ENCODE measurements at places on chromosomes 1 and 21.

GRCh38 chr1:214404154-214404553, 123.2 kb downstream of the SMYD2 start:
- no peak for DNase-seq

GRCh38 chr1:2312515-2313301, 78.6 kb downstream of the MORN1 start:
- no peak for DNase-seq

DNA sequence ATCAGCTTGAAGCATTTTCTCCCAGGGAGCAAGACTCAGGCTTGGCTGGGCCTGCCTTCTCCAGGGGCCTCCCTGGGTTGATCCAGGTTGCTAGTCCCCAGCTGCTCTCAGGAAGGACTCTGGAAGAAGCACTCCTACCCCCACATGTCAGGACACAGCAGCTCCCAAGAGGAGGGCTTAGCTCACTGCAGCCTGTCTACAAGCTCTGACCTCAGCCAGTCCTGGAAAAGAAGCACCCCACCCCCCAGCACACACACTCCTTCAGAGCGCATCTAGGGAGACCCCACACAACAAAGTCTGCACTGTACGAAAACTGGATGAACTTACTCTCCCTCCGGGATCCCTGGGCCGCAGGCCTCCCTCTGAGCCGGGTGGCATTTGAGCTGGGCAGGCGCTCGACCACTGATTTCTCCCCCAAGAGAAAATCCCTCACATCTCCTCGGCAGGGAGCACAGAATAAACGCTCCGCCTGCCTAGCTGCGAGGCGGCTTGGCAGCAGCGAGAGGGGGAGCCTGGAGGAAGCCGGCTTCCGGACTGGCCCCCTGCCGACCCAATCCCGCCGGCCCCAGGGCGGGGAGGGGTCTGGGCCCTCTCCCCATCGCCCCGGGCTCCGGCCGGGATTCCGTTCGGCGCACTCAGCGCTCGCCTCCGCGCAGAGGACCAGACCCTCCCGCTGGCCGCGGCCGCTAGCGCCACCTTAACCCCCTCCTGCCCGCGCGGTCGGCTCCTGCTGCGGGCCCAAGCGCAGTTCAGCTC, at the start of gene KCNA2:
Gene KCNA2, minus strand, starts transcription at position 458 of the 756 bp plus-strand sequence. CDS start 1,576 bp downstream, outside the sequence.
- DNase-seq = no peak

DNA sequence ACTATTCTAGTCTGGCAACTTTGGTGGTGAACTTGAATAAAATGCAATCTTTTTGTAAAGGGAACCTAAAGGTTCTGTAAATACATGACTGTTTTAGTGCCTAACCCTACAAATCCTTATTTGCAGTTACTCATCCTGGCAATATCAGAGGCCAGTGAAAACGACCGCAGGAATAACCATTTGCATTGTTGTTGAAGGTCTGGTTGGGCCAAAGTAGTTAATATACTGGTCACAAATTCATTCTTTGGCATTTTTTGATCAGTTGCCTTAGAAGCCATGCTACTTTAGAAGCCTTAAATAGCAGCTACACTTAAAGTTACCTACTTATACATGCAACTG, 93.7 kb downstream of the AHCTF1 start:
- DNase-seq = no peak

- no peak for DNase-seq
Observed at GRCh38 chr21:42556960-42557359, 43.3 kb downstream of the SLC37A1 start.

GRCh38 chr1:70290218-70290617, 64.3 kb downstream of the ANKRD13C start:
- no peak for DNase-seq

DNA sequence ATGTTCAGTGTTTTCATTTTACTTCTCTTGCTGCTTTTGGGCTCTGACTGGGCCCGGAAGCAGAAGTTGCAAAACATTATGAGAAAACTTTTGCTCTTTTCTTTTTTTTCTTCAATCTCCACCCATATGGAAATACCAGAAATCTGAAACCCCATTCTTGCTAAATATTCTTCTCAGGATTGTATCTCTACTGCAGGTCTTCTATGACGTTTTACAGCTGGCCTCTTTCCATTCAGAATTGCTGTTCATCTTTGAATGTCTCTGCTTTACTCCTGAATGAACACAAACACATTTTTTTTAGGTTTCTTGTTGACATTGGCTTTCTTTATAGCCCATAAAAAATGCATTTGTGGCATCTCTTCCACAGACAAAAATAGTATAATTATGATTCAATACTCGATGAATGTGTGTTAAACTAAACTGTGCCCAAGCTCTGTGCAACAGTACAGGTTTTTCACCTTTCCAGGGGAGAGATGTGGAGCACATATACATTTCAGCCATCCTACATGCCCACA, 18.8 kb downstream of the PTPRC start:
- no peak for DNase-seq

DNA sequence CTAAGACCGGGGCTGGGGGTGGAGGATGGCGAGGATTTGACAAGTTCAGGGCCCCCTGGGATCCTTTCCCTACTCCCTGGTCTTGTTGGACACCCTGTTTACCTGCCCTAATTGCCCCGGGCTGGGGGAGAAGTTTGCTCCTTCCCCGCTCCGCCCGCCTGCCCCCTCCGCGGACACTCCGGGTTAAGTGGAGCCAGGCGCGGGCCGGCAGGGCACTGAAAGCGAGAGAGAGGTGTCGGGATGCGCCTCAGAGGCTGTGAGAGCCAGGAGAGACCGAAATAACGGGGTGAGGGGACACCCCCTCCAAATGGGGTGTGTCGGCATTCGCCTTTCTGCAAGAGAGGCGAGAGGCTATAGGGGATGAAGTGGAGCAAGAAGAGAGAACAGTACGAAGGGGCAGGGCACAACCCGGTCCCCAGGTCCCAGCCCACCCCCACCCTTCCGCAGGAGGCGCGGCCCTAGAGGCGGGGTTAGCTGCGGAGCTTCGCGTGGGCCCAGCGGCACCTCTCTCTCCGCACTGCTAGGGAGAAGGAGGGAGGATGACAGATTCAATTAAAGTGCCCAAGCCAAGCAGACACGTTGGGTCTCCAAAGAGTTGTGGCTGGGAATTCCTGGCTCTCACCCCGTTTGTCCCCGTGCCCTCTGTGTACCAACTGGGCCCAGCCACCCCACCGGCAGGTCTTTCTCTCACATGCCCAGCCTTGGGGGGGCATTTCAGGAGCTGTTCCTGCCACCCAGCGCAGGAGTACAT, 3.8 kb downstream of the EFNA3 start:
- DNase-seq = no peak

- no peak for DNase-seq
Observed at GRCh38 chr1:92755541-92756461, 29.1 kb downstream of the EVI5 start.

DNA sequence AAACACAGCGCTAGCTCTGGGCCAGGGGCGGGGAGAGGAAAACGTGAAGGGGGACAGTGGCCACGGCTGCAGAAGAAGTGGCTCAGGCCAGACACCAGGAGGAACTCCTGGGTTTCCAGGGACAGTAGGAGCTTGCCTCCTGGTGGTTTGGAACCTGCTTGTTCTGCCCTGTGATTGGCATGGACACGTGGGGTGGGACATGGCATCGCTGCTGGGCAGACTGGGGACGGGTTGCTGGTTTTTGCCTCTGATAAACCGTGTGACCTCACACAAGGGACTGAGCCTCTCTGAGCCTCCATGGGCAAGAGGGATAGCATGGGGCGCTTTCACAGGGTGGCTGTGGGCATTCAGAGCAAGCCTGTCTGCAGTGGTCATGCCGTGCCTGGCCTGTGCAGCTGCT, 7.5 kb upstream of the PLCH2 start:
- no peak for DNase-seq

DNA sequence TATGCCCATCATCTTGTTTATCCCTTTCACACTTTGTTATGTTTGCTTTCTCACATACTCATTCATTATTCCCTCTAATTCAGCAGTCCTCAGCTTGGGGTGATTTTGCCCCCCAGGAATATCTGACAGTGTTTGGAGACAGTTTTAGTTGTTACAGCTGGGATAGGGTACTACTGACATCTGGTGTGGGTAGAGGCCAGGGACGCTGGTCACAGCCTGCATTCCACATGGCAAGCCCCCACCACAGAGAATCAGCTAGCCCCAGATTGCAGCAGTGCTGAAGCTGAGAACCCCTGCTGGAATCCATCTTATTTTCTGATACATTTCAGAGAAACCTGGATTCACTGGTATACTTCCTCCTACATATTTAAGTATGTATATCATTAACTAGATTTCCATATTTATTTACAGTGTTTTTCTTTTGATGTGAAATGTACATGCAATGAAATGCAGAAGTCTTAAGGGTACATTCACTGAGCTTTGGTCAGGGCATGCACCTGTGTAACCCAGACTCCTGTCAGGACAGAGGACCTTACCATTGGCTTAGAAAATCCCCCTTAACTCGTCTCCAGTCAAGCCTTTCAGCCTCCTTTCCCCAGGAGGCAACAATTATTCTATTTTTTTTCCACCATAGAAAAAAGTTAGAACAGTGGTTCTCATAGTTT, 68.3 kb downstream of the KIF26B start:
- DNase-seq = no peak

GRCh38 chr1:155977690-155978324, 540 bp downstream of the ARHGEF2 start:
- DNase-seq = no peak

GRCh38 chr1:156053768-156054499, at the start of gene UBQLN4:
UBQLN4 (minus strand) TSS chr1:156053798; CDS start chr1:156053701, 97 bp downstream.
- peak; percentile 78 for DNase-seq

DNA sequence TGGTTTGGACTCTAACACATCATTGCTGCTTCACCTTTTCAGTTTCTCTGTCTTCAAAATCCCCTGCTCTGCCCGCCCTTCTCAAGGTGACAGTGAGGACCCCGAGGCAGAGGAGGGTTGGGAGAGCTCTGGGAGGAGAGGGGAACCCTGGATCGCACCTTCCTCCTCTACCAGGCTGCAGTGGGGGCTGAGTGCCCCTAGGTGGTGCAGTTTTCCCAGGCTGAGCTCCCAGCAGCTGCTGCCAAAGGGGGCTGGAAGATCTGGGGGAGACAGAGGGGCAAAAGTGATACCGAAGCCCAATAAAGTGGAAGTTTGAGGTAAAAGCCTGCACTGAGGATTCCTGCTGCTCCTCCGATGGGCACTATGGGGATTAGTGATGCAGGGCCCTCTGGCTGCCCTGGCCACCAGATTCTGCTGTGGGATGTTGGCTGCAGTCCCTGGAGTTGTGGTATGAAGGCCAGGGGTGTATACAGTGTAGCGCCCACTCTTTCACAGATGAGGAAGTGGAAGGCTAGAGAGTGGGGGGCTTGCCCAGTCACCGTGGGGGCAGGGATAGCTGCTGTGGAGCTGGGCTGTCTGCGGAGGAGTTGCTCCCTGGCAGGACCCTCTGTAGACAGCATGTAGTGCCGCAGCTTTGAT, 40.7 kb upstream of the SCMH1 start:
- peak; percentile 43 for DNase-seq

DNA sequence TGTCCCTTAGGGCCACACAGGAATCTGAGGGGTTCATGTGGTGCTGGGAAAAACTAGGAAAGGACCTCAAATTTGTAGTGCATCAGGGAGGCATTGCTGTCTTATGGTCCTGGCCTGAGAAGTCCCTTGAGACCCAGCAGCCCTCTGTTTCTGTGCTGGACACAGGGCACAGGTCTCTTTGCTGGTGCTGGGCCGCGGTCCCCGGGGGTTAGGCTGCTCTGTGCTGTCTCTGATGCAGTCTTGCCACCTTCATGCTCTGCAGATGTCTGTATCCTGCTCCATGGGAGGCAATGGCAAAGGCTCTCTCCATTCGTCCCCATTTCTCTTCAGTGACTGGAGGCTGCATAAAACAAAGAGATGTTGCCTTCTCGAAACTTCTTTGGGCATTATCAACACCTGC, 13.0 kb downstream of the EDARADD start:
- no peak for DNase-seq

DNA sequence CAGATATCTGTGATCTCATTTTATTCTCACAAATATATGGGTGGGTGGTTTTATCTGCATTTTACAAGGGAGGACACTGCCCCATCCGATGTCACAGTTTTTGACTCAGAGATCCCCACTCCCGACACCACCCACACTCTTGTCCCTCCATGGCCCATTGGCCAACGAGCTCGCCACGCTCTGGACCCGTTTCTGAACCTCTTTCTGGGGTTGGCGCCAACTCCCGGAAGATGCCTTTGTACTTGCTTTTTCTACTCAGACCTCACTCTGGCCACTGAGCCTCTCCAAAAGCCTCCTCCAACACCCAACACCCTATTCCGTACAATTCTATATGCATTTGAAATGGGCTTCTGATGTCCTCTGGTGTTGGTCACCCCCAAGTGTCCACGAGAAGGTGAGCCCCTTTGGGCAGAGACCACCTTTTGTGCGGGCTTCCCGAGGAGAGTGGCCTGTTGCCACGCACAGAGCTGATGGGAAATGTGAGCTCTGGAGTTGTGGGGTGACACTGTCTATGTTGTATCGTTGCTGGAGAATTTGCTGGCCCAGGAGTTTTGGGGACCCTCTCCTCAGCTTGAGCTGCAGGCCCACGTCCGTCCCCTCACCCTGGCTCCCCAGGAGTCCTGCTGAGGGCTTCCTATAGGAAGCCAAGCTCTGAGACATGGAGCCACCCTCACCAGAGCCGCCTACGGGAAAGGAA, 366.9 kb upstream of the VAMP3 start:
- no peak for DNase-seq

DNA sequence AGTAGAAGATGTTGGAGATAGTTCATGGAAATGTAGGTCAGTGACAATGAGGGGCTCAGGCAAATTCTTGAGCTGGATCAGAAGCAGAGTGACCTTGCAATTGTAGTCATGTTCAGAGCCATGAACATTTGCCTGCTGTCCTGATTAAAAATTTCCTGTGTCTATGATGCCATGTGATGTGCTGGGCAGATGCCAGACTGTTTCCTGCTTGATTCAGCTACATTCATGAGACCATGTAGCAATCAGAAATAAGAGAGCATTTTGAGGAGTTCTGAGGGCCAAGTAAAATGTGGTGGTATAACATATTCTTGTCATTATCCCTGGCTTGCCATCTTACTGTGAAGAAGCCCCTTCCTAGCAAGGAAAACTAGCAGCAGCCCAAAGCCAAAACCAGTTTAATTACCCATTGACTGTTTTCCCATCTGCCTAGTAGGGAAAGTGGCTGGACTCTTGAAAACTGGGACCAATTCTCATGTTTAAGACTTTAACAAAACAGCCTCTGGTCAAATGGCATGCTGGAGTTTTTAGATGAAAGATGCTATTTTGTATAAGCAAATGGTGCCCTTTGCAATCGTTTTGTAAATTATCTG, 118.3 kb downstream of the NOS1AP start:
- peak; percentile 31 for DNase-seq

DNA sequence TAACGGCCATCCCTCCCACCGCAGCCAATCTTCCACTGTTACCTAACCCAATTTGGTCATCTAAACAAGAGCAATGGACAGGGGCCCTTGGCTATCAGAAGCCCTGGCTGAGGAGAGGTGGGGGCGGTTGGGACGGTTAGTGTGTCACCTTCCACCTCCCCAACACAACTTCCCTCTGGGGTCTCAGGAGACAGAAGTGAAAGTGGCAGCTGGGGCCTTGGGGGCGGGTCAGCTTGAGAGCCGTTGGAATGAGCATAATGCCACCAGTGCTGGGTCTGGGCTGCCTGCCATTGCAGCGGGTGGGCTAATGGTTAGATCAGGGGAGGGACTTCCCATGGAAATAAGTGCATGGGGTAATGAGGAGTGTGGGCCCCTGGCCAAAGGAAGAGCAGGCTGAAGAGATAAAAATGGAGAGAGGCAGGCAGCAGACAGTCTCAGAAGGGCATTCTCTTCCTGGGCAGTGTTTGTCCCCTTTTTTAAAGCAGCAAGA, 7.9 kb downstream of the MEF2D start:
- DNase-seq = no peak

- DNase-seq = peak; percentile 22
Observed at GRCh38 chr1:89624314-89624713, 8.6 kb upstream of the LRRC8C start.

GRCh38 chr1:200359610-200360163, 50.1 kb downstream of the ZNF281 start:
- no peak for DNase-seq

- no peak for DNase-seq
Observed at GRCh38 chr1:10628685-10629084, 153.9 kb downstream of the PEX14 start.

Data from SK-MEL-5 (cell line).